ENCODE measurements at places on chromosomes 13 and 19.

DNA sequence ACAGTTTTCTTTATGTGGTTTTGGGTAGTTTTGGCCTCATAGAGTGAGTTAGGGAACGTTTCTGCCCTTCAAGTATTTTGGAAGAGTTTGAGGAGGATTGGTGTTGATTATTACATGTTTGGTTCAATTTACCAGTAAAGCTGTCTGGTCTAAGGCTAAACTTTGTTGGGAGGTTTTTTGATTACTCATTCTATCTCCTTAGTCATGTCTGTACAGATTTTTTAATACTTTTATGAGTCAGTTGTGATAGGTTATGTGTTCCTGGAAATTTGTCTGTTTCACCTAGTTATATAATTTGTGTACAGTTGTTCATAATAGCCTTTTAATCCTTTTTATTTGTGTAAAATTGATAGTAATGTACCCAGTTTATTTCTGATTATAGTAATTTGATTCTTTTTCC lies 20.4 kb downstream of the RNF17 start:
- no peak for DNase-seq

DNA sequence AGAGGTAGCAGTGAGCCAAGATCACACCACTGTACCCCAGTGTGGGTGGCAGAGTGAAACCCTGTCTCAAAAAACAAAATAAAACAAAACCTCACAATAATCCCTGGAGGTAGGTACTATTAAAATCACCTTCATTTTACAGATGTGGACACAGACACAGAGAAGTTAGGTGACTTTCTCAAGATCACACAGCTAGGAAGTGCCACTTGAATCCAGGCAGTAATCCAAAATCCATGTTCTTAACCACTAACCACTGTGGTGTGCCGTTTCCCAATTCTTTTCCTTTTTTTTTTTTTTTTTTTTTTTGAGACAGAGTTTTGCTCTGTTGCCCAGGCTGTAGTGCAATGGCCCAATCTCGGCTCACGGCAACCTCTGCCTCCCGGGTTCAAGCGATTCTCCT lies 9.0 kb downstream of the PPP1R14A start:
- no peak for DNase-seq

GRCh38 chr19:10069046-10069445 lies 17.1 kb upstream of the SHFL start:
- DNase-seq, result no peak

- no peak for DNase-seq
Measured at GRCh38 chr19:3350014-3350663, 16.2 kb upstream of the NFIC start.

- no peak for DNase-seq
Measured at GRCh38 chr19:38304866-38305429, 897 bp downstream of the C19orf33 start.

Measured in D721Med (cell line).